ENCODE measurements at places on chromosomes 12 and 14. TPM values are rescaled to one million over a fixed set of nuclear protein-coding genes. Genes with fewer than 3 reads are reported as not detected.

PTPRQ gene
- total RNA-seq = not detected

PAX9 gene
- total RNA-seq = not detected

WIF1 gene
- not detected for total RNA-seq

KRT79 gene
- total RNA-seq = not detected

OR6C2 gene
- total RNA-seq = not detected

C1R gene
- 1.4 TPM for total RNA-seq

RNASE2 gene
- not detected for total RNA-seq

TAS2R30 gene
- 1.7 TPM for total RNA-seq

TRIM9 gene
- 2.3 TPM for total RNA-seq

PTPRB gene
- total RNA-seq = 162 TPM

DNAJC22 gene
- 1.8 TPM for total RNA-seq

RPGRIP1 gene
- 1.5 TPM for total RNA-seq

LRP1-AS gene
- total RNA-seq = 0.46 TPM

RNASE1 gene
- total RNA-seq = 31.6 TPM

GPR84 gene
- total RNA-seq = 0.41 TPM

KRT8 gene
- 194 TPM for total RNA-seq

SIX6 gene
- not detected for total RNA-seq

KRT75 gene
- not detected for total RNA-seq

BEGAIN gene
- total RNA-seq = 1.6 TPM

SLC15A4 gene
- total RNA-seq = 8.1 TPM

HOXC13 gene
- total RNA-seq = 0.38 TPM
